T1000 (cell line): ENCODE measurements at places on chromosomes 11 and 22.

DNA sequence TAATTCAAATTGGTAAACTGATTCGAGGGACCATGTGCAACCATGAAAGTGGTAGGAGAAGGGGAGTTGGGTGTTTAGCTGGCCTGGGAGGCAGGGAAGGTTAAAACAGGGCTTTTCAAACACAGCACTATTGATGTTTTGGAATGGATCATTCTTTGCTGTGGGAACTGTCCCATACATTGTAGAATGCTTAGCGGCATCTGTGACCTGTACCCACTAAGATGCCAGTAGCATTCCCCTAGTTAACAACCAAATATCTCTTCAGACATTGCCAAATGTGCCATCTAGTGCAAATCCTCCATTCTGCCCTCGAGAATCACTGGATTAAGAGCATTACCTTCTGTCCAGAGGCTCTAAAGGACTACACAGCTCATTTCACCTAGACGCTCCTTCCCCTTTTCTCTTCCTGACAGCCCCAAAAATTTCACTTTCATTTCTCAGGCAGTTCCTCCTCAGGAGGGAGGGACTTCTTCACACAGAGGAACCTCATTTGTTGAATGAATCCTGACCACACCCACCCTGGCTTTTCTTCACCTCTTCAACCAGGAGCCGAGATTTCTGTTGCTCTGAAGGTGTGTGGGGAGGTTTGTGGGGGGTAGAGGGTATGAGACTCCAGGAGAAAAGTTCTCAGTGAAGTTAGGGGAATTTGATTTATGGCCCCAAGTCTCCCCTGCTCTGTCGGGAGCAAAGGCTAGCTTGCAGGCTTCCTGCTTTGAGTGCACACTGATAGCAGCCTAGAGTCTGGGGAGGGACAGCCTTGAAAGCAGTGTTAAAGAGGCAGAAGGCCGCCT lies at the start of gene TRIM34:
TSS of gene TRIM34 (plus strand) at position 513 of the 791 bp plus-strand sequence. CDS start 7,331 bp downstream, outside the sequence.
- no peak for DNase-seq

DNA sequence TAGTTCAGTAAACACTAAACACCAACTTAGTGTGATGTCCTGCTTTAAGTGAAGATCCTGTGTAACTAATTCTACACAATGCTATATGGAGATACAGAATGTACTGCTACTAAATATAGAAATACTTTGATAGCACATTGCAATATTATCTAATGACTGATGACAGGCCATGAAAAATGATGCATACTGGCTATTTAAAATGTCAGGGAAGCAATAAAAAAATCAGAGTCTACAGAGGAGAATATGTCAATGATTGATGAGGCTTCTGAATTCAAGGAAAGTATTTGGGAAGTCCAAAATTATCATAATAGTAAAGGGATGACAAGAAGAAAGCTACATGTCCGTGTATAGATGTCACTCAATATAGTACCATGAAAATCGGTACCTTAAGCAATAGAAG lies 55.3 kb downstream of the GUCY1A2 start:
- DNase-seq = no peak

- no peak for DNase-seq
Observed at GRCh38 chr22:18970176-18970947, 34.3 kb upstream of the PRODH start.

- DNase-seq = no peak
Observed at GRCh38 chr11:115884800-115885534, 380.8 kb upstream of the CADM1 start.

DNA sequence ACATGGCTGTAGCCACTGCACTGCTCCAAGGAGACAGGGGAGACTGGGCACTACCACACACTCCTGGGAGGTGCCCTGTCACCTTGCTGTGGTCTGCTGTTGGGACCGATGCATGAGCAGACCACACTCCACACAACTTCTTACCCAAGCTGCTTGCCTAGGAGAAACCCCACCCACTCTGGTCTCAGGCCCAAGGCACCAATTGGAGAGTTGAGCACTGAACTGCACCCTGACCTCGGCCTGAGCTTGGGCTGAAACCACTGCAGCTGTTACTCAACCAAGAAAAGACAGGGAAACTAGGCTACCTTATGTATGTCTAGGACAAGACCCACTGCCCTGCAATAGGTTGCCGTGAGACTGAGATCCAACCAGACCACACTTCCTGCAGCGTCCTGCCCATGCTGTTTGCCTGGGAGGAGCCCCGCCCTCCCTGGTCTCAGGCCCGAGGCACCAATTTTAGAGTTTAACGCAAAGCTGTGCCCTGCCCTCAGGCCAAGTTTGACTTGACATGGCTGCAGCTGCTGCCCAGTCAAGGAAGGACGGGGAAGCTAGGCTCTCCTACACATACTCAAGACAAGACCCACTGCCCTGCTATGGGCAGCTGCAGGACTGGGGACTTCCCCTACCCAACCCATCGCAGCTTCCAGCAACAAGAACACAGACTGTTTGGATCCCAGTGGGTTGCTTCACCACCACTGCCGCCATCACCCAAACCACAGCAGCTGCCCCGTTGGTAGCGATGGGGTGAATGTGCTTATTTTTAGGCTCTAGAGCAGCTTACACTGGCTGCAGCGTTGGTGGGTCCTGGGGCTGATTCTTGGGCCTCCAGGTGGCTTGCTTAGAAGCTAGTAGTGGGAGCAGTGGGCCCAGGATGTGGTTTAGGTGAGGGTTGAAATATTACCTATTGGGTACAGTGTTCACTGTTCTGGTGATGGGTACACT lies 66.8 kb downstream of the BRD1 start:
- no peak for DNase-seq

GRCh38 chr11:86625981-86626380 lies 46.4 kb downstream of the ME3 start:
- DNase-seq = no peak

- DNase-seq = no peak
Observed at GRCh38 chr11:61144511-61145179, 16.6 kb downstream of the VPS37C start.

- no peak for DNase-seq
Observed at GRCh38 chr11:131745405-131745804, 375.0 kb downstream of the NTM start.

GRCh38 chr11:66842896-66843775 lies at the start of gene RCE1:
Gene RCE1 (plus strand): TSS chr11:66843441. CDS start chr11:66843456, 15 bp downstream.
- peak; percentile 71 for DNase-seq

- DNase-seq = no peak
Observed at GRCh38 chr11:116794851-116795250, 3.2 kb upstream of the APOA5 start.

- DNase-seq = no peak
Observed at GRCh38 chr22:25483931-25484330, 80.5 kb upstream of the GRK3 start.

DNA sequence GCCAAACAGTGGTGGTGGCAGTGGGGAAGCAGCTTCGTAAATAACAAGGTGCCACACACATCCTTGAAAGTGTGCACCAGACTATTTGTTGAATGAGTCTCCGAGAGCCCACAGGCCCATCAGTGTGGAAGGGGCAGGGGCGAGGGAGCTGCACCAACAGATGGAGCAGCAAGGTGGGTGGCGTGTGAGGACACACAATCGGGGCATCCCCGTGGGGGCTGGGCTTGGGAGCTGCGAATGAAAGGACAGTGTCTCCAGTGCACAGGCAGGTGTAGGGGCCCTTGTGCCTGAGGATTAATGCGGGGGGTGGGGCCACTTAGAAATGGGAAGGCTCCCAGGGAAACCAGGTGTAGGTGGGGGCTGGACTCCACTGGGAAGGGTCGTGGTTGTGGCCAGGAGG lies 2.8 kb downstream of the NRXN2 start:
- no peak for DNase-seq

DNA sequence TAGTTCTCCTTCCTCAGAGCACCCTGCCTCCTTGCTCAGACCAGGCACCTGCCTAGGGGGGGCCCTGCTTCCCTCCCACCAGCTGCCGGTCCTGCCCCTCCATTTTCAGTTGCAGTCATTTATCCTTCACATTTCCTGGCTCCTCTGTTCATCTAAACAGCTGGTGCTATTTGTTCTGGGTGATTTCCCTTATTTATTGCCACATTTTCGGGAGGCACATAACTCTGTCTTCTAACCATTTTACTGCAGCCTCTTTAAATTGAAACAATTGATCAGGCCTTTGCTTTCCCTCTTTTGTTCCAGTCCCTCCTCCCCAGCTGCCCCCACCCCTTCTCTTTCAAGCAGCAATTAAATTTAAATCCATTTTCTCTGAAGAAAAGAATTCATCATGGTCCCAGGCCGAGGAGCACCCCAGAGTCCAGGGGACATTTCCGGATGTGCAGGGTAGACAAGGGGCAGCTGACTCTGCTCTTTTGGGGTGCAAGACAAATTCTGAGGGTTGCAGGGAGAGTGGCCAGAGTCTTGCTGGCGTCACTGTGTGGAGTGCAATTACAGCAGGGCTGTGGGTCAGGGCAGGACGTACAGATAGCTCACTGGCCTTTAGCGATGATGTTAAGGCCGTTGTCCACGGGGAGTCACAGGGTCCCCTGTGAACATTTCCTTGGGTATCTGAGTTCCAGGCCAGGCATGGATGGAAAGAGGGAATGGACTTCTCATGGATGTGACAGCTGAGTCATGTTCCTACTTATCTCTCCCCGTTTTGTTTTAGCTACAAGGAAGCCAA lies 476.4 kb downstream of the TBC1D22A start:
- no peak for DNase-seq

- DNase-seq = no peak
Observed at GRCh38 chr11:18461909-18462308, 6.3 kb downstream of the LDHAL6A start.

DNA sequence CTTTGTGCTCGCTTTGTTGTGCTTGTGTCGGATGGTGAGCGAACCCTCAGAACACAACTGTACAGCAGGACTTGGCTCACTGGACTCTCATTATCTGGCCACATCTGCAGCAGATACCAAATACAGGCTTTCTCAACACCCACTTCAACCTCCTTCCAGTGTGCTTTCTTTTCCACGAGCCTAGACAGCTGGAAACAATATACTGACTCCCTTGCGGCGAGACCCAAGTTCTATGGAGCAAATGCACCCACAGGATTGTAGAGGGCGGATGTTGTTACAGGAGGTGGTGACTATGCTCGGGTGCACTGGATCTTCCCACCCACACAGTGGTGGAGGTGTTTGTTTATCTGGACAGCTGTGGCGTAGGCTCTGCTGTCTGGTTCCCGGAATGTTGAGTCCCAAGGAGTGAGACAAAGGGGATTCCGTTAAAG lies 204.3 kb downstream of the TENM4 start:
- DNase-seq = no peak

DNA sequence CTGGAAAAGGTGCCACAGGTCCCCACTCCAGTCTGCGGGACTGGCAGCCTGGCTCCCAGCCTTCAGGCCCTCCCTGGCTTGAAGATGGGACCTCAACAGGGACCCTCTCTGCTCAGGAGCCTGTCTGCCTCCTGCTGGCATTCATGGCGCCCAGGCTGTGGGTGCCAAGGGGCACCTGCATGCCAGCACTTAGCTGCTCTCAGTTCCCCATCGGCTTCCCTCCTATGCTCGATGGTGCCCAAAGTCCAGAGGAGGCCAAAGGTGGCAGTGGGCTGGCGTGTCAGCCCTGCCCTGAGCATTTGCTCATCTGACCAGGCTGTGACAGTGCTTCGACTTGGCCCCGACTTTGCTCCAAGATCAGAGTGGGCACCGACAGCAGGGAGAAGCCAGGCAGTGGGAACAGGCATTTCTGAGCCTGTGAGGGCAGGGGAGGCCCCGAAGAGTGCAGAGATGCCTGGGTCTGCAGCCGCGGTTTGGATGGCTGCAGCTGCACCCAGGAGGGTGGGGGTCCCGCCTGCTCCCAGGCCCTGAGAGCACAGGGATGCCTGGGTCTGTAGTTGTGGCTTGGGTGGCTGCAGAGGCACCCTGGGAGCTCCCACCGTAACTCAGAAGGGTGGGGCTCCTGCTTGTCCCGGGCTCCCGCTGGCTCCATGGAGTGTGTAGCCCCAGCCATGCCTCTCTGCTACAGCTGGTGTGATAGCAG lies 463.6 kb downstream of the TBC1D22A start:
- no peak for DNase-seq

DNA sequence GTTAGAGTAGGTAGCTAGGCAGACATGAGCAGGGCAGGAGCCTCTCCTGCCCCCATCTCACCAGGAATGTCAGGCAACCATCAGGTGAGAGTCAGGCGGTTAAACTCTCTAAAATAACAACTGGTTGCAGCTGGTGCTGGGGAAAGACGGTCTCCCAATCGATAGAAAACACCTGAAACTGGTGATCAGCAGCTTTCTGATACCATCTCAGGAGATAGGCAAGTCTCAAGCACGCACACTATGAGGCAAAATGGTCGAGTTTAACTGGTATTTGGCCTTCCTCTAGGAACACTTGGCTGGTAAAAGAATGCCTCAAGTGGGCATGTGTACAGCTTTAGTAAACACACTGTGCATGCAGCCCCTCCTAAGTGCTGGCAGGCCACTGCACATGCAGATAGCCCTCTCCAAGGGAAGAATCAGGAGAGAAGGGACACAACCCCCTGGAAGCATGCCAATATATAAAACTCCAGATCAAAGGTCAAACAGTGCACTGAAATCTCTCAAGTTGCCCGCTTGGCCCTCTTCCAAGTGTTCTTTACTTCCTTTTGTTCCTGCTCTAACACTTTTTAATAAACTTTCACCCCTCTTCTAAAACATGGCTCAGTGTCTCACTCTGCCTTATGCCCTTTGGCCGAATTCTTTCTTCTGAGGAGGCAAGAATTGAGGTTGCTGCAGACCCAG lies 88.7 kb downstream of the USP35 start:
- no peak for DNase-seq

GRCh38 chr11:79312617-79313529 lies 128.0 kb downstream of the TENM4 start:
- no peak for DNase-seq

DNA sequence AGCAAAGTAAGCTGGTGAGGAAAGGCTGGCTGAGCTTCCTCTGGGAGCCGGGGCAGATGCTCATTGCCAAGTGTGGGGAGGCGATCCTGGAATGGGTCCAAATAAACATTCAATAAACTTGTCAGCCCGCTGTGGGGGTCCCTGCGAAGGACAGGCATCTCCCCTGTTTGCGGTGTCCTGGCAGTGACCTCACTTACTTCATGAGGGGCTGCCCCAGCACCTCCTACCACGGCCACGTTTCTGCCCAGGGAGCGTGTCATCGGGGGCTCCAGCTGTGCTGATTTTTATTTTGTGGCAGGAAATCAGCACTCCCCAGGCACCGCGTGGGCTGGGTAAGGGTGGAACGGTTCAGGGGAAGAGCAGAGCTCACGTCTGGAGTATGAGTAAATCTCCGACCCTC lies 493.9 kb upstream of the B3GAT1 start:
- no peak for DNase-seq

DNA sequence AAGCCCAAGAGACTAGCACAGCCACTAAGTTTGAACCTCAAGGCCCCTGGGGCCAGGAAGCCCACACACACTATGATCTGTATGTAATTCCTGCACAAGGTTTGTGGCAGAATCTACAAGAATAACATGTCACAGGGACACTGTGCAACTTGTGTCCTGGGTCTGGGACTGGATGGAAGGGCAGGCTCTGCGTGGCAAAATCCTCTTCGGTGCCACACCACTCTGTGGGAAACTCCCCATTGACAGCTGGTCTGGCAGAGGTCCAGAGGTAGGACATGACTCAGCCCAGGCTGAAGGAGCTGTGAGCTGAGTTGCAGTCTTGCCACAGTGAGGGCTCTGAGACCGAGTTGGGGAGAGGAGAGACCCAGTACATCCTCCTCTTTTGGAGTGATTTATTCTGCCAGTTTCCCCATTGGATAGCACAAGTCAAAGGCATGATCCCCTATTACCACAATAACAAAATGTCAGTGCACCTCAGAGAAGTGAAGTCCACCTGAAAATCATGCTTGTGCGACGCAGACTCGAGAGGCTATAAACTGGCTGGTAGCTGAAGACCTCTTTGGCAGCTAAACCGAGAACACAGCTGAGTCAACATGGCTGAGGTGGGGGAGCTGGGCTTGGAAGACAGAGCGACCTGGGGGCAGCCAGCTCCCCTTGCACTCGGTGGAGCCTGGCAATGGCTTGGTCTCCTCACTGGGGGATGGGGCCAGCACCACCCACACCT lies 23.3 kb upstream of the SERPIND1 start:
- DNase-seq = peak; percentile 69

- DNase-seq = no peak
Observed at GRCh38 chr11:67345920-67346819, 7.2 kb downstream of the POLD4 start.
